Cardiac fibroblast (primary cell): ENCODE measurements at places on chromosomes 6 and 20.

DNA sequence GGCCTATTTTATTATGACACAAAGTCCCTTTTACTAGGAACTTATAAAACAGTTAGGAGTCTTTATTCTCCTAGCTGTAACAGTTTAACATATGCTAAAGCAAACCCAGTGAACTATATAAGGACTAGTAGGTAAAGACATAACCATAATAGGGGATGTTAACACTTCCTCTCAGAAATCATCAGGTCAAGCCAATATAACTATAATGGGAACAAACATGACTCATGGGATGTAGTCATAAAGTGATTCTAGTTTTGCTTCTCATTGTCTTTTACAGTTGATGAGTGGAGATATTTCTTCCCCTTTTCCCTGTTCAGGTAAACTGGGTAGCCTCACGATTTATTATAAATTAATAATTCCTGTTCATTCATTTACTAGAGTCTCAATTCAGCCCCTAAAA lies 9.7 kb downstream of the PTCHD4 start:
- DNase-seq, result no peak

- peak; percentile 23 for DNase-seq
These were observed 674 bp downstream of the MAPK14 start for GRCh38 chr6:36028088-36028876.

- DNase-seq, result peak; percentile 58
These were observed at the start of gene LZTS3 for GRCh38 chr20:3172933-3173609. LZTS3 (minus strand) TSS chr20:3173549; CDS start chr20:3167163, 6,386 bp downstream.

GRCh38 chr20:54195483-54196472 lies 12.1 kb upstream of the PFDN4 start:
- DNase-seq, result no peak

- no peak for DNase-seq
These were observed 73.2 kb upstream of the JAG1 start for GRCh38 chr20:10747019-10747418.

DNA sequence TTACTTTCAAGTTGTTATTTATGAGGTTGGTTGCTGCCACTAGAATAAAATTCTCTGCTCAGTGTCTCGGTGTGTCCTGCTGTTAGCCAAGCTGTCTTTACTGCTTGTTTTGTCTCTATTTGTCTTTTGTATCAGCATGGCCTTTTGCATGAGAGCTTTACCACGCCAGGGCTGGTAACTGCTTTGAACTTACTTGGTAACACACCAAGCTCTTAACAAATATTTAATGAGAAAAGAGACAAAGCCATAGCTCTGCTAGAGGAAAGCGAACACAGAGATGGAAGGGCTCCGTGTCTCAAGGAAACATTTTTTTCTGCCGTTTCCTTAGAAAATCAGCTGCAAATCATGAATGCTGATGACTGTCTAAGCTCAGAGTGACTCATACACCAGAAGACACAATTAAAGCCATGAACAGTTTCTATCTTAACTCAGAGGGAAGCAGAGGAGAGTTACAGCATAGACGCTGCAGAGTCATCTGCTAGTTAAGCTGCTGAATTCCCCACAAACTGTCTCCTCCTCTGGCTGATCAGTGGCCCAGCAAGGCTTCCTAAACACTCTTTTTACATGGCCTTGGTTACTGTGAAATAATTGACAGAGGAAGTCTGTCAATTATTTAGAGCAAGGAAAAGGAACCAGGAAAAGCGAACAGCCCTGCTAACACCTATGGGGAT lies 44.8 kb downstream of the AGPAT4 start:
- DNase-seq, result peak; percentile 78
